ENCODE measurements at places on chromosomes 5 and 9.

- DNase-seq, result no peak
These were observed 92.3 kb downstream of the GAS1 start for GRCh38 chr9:86854898-86855523.

- DNase-seq, result peak; percentile 49
These were observed 111.9 kb downstream of the NR6A1 start for GRCh38 chr9:124659099-124659659.

- peak; percentile 10 for DNase-seq
These were observed 464.5 kb downstream of the ICE1 start for GRCh38 chr5:5886812-5887486.

GRCh38 chr5:142385194-142385593, 60.4 kb upstream of the SPRY4 start:
- DNase-seq, result no peak

GRCh38 chr5:40308867-40309266, 370.8 kb upstream of the PTGER4 start:
- no peak for DNase-seq

DNA sequence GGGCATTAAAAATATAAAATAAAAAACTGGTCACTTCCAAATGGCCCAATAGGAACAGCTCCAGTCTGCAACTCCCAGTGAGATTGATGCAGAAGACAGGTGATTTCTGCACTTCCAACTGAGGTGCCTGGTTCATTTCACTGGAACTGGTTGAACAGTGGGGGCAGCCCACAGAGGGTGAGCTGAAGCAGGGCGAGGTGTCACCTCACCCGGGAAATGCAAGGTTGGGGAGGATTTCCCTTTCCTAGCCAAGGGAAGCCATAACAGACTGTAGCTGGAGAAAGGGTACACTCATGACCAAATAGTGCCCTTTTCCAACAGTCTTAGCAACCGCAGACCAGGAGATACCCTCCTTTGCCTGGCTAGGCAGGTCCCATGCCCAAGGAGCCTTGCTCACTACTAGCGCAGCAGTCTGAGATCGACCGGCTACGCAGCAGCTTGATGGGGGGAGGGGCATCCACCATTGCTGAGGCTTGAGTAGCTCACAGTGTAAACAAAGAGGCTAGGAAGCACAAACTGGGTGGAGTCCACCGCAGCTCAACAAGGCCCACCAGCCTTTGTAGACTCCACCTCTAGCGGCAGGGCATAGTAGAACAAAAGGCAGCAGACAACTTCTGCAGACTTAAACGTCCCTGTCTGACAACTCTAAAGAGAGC, 12.7 kb downstream of the RLN1 start:
- no peak for DNase-seq

All from hematopoietic multipotent progenitor cell treated with erythropoietin and hydrocortisone succinate and interleukin-3 and kit ligand, for 15 days (in vitro differentiated cells).